ENCODE measurements at places on chromosomes 16 and 17.

GRCh38 chr17:2002767-2003329 lies 22.3 kb downstream of the RTN4RL1 start:
- no peak for DNase-seq

GRCh38 chr17:42536372-42537155 lies 523 bp downstream of the NAGLU start:
- DNase-seq = no peak

- DNase-seq = no peak
Measured at GRCh38 chr16:3951861-3952736, 71.6 kb upstream of the CREBBP start.

- DNase-seq = no peak
Measured at GRCh38 chr17:17749921-17750320, 68.7 kb downstream of the RAI1 start.

GRCh38 chr17:44854192-44854591 lies 6.5 kb downstream of the HIGD1B start:
- DNase-seq = no peak

DNA sequence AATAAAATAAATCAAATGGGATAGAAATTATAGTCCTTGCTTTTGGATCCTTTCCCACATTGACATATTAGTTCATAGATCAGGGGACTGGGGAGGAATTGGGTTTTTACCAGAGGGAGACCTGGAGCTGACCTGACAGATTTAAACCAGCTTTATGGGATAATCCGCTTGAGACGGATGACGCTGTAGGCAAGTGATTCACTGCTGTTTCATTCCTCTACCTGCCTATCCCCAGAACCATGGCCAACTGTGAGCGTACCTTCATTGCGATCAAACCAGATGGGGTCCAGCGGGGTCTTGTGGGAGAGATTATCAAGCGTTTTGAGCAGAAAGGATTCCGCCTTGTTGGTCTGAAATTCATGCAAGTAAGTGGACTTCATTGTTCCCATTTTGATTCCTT lies 2.1 kb downstream of the NME1 start:
- DNase-seq = no peak

DNA sequence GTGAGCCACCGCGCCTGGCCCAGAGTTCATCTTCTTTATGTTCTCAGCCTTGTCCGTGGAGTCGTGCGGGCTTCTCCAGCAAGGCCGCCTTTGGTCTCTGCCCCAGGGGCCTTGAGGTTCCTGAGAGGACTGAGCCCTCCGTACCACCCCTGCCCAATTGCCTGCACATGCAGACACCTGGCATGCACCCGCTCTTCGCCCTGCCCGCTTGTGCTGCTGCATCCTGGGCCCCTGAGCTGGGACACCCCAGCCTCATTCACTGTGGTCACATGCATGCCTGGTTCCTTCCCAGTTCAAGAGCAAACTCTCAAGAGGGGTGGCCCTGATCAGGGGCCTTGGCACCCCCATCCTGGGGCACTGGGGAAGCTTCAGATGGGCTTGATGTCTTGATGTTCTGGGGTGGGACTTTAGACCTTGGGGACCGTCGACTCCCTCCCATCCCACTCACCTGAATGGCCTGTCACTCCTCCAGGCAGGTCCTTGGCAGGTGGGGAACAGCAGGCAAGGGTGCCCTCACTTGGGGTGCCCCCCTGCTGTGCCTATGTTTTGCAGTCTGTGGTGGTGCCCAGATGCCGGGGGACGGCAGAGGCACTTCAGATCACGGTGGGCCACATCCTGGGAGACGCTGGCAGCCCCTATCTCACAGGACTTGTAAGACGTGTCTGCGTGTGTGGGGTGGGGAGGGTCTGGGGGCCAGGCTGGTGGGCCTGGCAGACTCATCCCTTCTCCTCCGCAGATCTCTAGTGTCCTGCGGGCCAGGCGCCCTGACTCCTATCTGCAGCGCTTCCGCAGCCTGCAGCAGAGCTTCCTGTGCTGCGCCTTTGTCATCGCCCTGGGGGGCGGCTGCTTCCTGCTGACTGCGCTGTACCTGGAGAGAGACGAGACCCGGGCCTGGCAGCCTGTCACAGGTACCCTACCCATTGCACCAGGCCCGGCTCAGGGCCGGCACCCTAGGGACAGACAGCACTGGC lies 12.7 kb upstream of the SPNS2 start:
- no peak for DNase-seq

DNA sequence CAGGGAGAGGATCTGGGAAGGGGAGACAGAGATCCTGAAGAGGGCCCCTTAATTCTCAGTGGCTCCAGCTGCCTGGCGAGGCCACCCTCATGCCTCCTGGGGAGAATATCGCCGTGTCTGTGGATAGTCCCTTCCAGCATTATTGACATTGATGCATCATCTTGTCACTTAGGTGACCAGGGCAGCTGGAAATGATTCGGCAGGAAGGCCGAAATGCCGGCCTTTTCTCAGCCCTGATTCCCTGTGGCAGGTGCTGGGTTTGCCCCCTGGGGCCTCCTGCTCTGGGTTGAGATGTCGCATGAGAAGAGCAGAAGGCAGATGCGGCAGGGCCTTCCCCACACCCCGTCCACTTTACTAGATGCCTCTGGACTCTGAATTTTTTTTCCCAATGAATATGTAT lies 89.5 kb downstream of the RAP1GAP2 start:
- DNase-seq = no peak

DNA sequence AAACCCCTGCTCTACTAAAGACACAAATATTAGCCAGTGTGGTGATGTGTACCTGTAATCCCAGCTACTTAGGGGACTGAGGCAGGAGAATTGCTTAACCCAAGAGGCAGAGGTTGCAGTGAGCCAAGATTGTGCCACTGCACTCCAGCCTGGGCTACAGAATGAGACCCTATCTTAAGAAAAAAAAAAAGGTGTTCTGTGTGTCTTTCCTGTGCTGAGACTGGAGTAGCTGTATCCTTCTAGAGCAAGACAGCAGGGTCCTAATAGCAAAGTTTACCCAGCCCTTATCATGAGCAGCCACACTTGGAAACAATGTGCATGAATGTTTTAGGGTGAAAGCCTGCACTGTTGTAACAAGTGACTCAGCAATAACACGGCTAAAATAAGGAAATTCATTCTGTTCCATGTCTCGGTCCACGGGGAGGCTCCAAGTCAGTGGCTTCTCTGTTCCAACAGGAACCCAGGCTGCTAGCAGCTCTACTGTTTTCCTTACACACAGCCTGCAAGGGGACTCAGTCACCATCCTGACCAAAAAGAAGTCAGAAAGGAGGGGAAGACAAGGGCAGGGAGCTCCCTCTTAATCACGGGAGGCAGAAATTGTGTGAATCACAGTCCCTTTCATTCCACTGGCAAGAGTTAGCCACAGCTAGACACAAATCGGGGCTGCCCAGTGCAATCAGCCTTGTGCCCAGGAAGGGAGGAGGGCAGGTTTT lies 7.1 kb upstream of the SLC5A11 start:
- DNase-seq = peak; percentile 39

DNA sequence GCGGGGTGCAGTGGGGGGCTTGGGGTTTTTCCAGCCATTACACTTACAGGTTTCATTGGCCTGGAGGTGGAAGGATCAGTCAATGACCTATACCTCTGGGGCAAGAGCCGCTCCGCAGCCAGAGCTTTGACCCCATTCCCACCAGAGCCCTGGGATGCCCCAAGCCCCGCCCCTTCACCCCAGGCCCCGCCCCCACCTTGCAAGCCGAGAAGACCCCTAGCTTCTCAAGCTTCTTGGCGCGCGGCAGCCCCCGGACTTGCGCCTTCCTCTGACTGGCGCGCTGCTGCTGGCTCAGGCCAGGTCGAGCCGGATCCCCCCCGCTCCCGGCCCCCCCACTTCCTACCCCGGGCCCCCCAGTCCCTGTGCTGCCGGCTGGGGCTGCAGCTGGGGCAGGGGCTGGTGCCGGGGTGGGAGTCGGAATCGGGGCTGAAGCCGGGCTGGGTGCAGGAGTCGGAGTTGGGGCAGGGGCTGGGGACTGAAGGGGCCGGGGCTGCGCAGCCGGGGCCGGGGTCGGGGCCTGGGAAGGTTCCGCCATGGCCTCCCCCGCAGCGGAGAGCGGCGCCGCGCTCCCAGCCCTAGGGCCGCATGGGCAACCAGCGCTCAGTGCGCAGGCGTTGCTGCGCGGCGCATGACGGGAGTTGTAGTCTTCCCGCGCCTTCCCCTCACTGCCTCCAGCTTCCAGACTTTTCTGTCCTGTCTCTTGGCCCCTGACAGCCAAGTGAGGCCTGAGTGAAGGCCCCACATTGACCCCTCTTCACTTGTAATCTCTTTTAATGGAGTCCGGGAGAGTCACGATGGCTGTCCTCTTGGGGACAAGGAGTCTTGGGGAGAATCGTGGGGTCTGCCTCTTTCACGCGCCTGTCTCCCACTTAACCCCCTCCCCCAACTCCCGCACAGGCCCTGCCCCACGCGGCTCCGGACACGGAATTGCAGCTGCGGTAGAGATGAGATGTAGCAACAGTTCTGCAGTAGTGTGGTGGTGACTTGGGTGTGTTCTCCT lies at the start of gene KAT2A:
TSS of gene KAT2A (minus strand) at position 598 of the 1,000 bp plus-strand sequence. CDS start at position 535, 63 bp downstream.
- DNase-seq = no peak

Data from epithelial cell of proximal tubule (primary cell).